ENCODE measurements at places on chromosomes 5 and 9.
A peak's percentile ranks its signal among the peaks of the same experiment; 100 is the strongest.

DNA sequence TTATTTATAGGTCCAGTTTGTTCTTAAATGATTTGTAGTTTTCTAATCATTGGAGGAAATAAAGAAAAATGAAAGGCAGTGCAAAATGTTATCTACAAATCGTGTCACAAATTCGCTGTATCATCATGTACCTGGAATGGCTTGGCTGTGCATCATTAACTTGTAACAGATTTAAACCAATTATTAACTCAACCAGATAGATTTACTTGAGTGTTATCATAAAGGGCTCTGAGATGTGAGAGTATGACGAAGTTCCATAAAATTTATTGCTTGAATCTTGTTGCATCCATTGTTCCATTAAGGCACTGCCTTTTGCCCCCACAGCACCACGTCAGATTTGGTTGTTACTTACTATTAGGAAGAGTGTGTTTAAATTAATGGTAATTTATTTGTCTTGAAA is 23.5 kb downstream of the PCSK5 start:
- DNase-seq = no peak

GRCh38 chr5:57007344-57007743 is 55.4 kb upstream of the MIER3 start:
- no peak for DNase-seq

DNA sequence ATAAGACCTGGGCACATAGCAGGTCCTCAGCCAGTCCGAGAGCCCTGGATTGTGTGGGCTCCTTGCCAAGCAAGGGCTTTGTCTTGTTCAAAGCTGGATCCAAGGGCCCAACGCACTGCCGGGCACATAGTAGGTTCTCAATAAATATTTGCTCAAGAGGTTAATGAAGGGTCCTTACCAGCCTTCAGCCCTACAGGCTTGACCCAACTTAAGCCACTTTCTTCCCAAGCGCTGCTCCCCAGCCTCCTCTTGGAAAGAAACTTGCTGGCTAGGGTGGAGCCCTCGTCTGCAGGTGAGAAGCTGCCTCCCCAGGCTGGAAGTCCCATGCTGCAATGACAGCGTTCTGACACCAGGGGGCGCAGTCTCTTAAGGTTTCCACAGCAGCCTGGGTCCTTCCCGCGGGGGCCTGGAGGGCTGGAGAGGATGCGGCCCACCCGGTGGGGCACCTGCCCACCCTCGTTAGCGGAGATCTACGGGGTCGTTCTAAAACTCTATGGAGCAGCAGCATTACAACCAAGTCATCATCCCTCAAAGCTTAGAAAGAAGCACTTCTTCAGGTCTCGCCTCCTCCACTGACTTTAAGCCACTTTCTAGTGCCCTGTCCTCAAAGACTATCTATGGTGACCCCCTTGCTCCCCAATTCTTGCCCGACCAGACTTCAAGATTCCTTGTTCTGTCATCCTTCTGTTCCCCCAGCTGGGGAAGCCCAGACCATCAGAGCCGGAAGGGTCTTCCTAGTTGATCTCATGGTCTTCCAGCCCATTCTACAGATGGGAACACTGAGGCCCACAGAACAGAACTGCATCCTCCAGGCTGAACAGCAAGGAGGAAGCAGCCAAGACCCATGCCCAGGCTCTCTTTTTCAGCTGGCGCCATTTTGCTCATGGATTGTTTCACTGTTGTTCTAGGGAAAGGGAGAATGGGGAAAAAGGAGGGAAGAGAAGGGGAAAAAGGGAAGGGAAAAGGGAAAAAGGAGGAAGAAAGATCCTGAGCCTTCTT is 115.4 kb downstream of the LHX2 start:
- DNase-seq = peak; percentile 68

GRCh38 chr9:112839331-112839730 is 51.3 kb downstream of the SLC46A2 start:
- DNase-seq = no peak

- no peak for DNase-seq
Observed at GRCh38 chr5:60208716-60209115, 315.2 kb upstream of the PDE4D start.

DNA sequence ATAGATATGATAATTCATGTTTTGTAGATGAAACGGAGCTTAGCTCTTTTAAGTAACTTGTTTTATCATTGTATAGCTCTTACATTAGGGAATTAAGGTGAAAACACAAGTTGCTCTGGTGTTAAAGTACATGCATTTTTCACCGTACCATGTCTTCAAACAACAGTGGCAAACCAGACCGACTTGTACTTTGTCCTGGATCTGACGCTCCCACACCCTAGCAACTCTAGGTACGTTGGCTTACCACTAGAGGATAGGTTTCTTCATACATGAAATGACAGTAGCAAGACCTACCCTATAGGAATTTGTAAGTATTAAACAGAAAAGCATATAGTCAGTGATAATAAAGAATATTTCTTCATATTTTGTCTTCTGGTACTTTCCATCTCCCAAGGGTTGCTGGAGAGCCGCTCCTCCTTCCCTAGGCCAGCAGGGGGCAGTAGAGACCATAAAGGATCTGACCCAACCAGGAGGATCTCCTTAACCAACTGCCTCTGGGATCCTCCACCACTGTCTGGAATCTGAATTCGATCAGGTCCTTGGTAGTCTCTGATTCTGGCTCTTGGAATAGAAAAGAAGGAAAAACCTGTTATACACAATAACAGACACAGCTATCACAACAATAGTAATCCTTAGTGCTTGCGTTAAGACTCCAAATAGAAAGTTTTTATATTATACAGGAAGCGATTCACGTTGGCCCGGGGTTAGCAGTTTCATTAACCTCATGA is 136.7 kb downstream of the CAVIN4 start:
- DNase-seq = no peak

DNA sequence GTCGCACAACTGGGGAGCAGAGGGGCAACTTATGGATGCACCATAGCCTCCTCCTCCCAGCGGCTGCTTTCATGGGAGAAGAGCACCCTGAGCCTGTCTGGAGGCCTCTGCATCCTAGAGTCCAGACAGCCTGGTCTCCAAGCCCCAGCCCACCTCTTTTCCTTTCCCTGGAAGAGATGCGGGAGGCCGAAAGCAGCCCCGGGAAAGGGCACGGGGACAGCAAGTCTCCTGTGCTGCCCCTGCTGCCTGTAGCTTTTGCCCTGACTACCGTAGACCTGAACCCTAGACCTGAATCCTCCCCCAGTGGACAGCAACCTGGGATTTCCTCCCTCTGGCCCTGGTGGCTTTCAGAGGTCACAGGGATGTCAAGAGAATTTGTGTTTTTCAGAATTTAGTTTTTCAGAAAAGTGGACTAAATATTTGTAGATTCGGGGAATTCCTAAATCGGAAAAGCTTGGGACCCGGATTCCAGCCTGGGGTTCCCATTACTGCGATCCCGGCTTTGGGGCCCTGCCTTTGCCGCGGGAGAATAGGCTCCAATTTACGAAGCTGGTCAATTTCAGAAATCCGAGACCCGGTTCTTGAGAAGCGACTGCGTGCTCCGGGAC is 4.3 kb upstream of the PITX1 start:
- no peak for DNase-seq

- no peak for DNase-seq
Observed at GRCh38 chr5:115583474-115583873, 18.8 kb downstream of the TICAM2 start.

- no peak for DNase-seq
Observed at GRCh38 chr5:82205005-82205404, 73.1 kb downstream of the RPS23 start.

DNA sequence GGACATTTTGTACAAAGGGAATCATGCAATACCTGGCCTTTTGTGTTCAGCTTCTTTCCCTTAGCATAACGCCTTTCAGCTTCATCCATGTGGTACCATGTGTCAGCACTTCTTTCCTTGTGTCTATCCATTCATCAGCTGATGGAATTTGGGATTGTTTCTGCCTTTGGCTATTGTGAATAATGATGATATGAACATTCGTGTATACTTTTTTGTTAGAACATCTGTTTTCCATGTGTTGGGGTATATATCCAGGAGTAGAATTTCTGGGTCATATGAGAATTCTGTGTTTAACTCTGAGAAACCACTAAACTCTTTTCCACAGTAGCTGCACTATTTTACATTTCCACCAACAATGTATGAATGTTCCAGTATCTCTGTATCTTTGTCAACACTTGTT is 14.8 kb upstream of the PRRC2B start:
- no peak for DNase-seq

- DNase-seq = no peak
Observed at GRCh38 chr9:9893837-9894236, 719.0 kb downstream of the PTPRD start.

GRCh38 chr5:161278739-161279660 is 267.5 kb downstream of the GABRB2 start:
- no peak for DNase-seq

GRCh38 chr9:16987026-16987425 is 116.6 kb upstream of the BNC2 start:
- no peak for DNase-seq

- DNase-seq = no peak
Observed at GRCh38 chr5:52801329-52801728, 13.6 kb downstream of the ITGA1 start.

- DNase-seq = no peak
Observed at GRCh38 chr5:17070647-17071046, 134.6 kb upstream of the MYO10 start.

DNA sequence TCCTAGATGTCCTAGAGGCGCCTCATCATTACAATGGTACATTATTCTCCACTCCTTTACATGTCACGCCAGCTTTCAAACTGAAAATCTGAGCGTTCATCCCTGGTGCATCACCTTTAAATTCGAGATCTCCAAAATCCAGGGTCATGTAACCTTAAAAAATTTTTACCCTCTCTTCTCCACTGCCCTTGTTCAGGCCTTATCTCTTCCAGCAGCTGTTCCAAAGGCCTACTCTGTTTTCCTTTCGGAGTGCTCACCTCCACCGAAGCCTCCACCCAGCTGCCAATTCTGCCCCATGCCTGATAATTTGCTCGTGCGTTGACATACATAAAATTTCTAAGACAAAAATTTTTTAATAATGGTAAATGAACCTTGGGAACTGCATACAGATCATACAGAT is 950 bp upstream of the MSH3 start:
- no peak for DNase-seq

GRCh38 chr5:72245951-72246532 is 74.0 kb downstream of the MRPS27 start:
- no peak for DNase-seq

DNA sequence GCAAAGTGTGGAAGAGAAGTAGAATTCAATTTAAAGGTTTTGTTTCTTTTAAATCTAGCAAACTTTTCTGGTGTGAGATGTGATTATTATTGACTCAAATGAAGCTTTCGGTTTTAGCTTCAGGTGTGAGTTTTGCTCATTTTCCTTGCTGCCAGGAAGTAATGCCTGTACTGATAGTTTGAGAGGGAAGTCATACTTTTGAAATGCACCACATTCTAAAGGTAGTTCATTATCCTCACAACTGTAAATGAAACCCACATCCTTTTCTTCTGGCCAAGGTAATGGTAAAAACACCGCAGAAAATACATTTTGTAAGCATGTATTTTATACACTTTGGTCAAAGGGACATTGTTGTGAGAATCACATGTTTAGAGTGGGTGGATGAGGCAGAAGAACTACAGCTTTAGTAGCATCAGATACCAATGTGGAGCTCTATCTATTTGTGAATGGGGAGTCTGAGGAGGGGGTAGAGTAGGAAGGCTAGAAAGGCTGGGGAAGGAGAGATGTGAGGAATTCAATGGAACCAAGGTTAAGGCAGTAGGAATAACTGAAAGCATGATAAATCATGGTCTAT is 167.0 kb upstream of the CDKN2B start:
- no peak for DNase-seq

DNA sequence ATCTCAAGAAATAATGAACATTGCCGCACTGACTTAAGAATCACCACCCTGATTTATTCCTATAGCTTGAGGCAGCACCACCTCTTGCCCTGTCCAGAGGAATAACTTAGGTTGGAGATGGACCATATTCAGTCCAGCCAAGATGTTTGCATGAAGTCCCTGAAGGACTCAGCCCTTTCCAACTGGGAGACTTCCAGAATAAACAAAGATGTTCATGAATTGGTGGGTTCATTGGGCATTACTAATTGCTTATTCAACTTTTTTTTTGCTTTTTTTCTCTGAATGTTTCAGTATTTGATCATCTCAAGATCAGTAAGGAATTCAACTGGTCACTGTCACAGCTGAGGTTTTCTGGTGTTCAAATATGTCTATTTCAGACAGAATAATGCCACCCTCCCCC is 470.6 kb downstream of the CCDC171 start:
- no peak for DNase-seq

- no peak for DNase-seq
Observed at GRCh38 chr9:3980771-3981170, 319.1 kb downstream of the GLIS3 start.

- no peak for DNase-seq
Observed at GRCh38 chr5:111931655-111932054, 174.7 kb upstream of the NREP start.

- DNase-seq = no peak
Observed at GRCh38 chr9:126935630-126936029, 21.0 kb downstream of the RALGPS1 start.

GRCh38 chr9:96222132-96222531 is 79.8 kb downstream of the HSD17B3 start:
- DNase-seq = no peak

DNA sequence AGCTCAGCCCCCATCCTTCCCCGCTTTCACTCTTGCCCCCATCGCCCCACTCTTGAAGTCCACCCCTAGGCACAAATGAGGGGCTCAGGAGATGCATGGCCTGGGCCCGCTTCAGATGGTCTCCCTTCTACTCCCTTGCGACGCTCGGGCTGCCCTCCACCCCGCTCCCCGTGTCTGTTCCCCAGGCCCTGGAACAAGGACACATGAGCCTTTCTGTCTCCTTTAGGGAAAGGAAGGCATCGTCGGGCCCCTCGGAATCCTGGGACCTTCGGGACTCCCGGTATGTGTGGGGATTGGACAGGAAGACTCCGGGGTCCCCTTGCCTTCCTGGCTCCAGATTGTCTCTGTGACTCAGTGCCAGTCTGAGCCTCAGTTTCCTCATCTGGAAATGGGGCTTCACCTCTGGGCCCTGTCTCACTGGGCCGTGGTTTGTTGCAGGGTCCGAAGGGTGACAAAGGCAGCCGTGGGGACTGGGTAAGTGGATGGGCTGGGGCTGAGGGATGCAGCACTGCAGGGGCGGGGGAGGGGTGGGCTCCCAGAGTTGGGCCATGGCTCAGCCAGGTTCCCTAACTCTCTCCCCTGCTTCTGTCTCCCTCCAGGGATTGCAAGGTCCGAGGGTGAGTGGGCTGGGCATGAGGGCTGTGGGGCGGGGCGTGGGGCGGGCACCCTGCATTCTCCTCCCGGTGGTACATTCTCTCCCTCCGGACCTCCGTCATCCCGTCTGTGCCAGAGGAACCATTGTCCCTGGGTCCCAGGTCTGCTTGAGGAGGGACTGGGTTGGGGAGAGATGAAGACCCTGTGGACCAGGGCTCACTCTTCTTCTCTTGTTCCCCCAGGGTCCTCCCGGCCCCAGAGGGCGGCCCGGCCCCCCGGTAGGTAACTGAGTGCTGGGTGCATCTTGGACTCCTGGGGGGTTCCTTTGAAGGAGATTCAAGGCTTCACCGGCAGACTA is 21.8 kb upstream of the ORM1 start:
- DNase-seq = no peak

- no peak for DNase-seq
Observed at GRCh38 chr5:168661593-168662485, 82.7 kb upstream of the PANK3 start.

- DNase-seq = no peak
Observed at GRCh38 chr5:35440409-35440808, 177.3 kb upstream of the SPEF2 start.
